ENCODE measurements at places on chromosomes 7 and 10. TPM values are rescaled to one million over a fixed set of nuclear protein-coding genes. Genes with fewer than 3 reads are reported as not detected.

DNA sequence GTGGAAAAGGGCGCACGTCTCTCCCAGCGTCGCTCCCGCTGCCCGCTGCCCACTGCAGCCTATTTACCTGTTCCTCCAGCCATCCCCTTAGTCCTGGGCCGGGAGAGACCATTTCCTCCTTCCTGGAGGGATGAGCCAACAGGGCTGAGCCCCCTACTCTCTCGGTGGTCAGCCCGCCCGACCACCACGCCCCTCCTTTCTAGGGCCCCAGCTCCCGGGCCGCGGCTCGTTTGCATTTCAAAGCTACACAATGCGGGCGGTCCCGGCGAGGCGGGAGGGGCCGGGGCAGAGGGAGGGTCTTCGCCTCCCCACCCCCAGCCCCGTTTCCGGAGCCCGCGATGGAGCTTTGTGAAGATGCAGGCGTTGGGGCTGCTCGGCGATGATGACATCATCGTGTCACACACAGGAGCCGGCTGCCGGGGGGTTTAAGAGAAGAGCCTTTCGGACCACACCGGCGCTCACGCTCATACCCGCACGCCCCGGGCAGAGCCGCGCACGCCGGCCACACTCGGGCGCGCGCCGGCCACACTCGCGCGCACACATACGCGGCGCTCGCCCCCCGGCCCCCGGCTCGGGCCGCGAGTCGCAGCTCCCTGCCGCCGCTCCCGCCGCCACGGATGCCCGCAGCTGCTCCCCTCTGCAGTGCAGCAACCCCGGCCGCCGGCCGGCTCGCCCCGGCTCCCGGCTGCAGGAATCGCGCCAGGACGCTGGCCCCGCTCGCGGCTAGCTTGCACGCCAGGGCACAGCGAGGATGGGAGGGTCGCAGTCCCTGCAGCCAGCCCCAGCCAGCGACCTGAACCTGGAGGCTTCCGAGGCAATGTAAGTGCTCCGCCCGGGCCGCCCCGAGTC, 107.7 kb upstream of the BTBD16 start:
- no peak for DNase-seq
- peaks cover 87% of the 10 kb centered on the region for H3K36me3 ChIP-seq
- no peak overlapping the region for H3K27ac ChIP-seq
- H3K4me1 ChIP-seq: peaks cover 11% of the 10 kb centered on the region

DNA sequence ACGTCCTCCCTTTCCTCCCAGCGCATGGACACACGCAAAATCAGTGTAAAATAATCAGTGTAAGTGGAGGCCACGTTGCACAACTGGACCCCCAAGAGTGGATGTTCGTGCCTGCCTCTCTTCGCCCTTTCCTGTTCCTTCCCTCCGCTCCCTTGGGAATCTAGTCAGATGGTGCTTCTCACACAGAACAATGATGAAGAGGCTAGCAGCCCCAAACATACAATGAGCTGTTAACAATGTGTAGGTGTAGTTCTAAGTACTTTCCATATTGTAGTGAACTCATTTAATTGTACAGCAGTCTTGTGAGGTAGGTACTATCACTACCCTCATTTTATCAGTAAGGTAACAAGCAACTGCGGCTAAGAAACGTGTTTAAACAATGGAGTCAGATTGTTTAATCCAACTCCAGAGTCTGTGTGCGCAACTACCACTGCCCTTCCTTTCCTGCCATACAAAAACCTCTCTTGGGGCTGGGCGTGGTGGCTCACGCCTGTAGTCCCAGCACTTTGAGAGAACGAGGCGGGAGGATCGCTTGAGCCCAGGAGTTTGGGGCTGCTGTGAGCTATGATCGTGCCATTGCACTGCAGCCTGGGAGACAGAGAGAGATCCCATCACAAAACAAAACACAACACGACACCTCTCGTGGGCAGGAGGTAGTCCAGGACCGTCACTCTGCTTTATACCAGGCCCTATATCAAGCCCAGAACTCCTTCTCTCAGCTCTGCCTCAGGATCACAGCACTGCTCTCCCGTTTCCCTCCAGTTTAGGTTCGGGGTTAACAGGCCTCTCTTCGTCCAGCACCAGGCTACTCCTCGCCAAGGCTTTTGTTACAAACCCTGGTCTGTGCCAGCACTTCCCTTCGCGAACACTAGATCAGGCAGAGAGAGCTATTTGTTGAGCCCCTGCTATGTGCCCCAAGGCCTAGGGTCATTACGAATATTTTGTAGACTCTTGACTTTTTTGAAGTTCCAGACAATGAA, 1.1 kb downstream of the FKBP9 start:
- H3K4me1 ChIP-seq: peaks cover 9% of the 10 kb centered on the region
- peaks cover 5% of the 10 kb centered on the region for H3K36me3 ChIP-seq
- H3K27me3 ChIP-seq: no peaks in the 10 kb centered on the region
- DNase-seq: peak; percentile 58
- peak overlapping the region; percentile 80 for H3K4me3 ChIP-seq

DNA sequence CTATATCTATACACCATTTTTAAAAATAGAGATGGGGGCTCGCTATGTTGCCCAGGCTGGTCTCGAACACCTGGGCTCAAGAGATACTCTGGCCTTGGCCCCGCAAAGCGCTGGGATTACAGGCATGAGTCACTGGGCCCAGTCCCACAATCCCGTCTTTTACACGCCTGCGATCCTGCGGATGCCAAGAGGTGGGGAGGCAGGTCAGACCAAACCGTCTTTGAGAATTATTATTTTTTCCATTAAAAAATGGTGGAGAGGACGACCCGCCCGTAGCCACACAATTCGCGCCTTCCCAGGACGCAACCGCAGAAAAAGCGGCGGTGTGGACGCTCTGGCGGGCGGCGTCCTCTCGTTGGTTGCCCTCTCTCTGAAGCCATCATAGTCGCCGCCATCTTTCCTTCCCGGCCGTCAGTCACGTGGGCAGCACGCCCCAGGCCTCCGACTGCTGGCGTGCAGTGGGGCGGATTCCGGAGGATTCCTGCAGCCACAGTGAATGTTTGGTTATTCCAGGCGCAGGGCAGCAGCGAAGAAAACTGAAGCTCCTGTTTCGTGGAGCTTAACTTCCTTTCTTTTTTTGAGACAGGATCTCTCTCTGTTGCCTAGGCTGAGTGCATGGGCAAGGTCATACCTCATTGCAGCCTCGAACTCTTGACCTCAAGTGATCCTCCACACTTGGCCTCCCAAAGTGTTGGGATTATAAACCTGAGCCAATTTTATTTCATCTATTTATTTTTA, 9.9 kb upstream of the EPHB4 start:
- H3K27me3 ChIP-seq: no peaks in the 10 kb centered on the region
- peaks cover 18% of the 10 kb centered on the region for H3K36me3 ChIP-seq
- peaks cover 10% of the 10 kb centered on the region for H3K4me1 ChIP-seq
- H3K4me3 ChIP-seq: peak overlapping the region; percentile 65
- H3K27ac ChIP-seq: peak overlapping the region; percentile 75
- DNase-seq: peak; percentile 93

GRCh38 chr10:114396464-114396863, 7.8 kb downstream of the AFAP1L2 start:
- H3K4me3 ChIP-seq: no peak overlapping the region
- no peak for DNase-seq
- H3K27me3 ChIP-seq: no peaks in the 10 kb centered on the region
- peaks cover 37% of the 10 kb centered on the region for H3K4me1 ChIP-seq
- no peak overlapping the region for H3K27ac ChIP-seq

GRCh38 chr7:110698576-110698975, 392.4 kb upstream of the LRRN3 start:
- H3K4me1 ChIP-seq: no peaks in the 10 kb centered on the region
- H3K4me3 ChIP-seq: no peak overlapping the region
- no peaks in the 10 kb centered on the region for H3K36me3 ChIP-seq
- no peak for DNase-seq
- no peaks in the 10 kb centered on the region for H3K27me3 ChIP-seq

DNA sequence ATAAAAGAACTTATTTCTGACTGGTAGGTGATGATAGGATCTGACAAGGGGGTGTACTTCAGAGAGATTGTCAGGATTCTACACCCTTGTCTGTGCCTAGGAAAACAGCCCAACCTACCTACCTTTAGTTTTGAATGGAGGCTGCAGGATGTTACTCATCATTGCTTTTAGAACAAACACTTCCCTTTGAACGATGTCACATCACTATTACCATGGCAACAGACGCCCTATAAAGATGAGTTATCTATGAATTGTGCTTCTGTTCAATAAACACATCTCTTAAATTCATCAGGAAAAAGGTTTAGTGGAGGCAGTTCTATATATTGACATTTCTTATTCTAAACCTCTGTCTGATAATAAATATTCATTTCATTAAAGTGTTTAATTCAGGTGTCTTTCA, 362.4 kb downstream of the CNTNAP2 start:
- peaks cover 36% of the 10 kb centered on the region for H3K27me3 ChIP-seq
- H3K36me3 ChIP-seq: no peaks in the 10 kb centered on the region
- H3K27ac ChIP-seq: no peak overlapping the region
- no peak for DNase-seq
- H3K4me3 ChIP-seq: no peak overlapping the region

GRCh38 chr10:12588091-12588860, 238.9 kb downstream of the CAMK1D start:
- peaks cover 23% of the 10 kb centered on the region for H3K4me1 ChIP-seq
- no peak overlapping the region for H3K27ac ChIP-seq

DNA sequence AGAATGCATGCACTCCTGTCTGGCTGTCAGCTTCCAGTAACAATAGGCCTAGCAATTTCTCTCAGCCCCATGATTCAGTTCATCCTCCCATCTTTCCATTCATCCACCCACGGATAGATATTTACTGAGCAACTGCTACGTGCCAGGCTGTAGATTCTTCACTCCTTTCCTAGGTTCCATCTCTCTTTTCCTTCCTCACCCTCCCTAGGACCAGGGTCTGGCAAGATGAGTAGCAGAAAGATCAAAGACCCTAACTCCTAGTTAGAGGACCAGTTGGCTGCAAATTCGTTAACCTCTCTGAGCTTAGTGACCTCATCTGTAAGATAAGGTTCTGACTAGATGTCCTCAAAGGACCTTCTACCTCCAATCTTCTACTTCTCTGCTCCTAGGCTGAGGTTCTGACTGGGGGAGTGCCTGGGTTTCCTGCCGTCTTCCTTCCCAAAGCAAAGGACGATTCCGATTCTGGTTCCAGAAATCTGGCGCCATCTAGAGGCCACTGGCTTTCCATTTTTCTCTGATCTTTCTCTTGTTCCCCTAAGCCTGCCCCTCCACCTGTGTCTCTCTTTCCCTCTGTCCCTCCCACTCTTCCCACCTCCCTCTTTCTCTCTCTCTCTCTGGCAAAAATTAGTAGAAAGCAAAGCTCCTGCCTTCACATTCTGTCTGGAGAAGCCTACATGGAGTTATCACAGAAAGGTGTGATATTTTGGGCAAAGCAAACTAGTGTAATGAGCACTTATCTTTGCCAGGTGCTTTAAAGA, 26.2 kb downstream of the TBATA start:
- H3K36me3 ChIP-seq: no peaks in the 10 kb centered on the region
- H3K4me1 ChIP-seq: peaks cover 24% of the 10 kb centered on the region
- peak; percentile 82 for DNase-seq
- H3K27ac ChIP-seq: no peak overlapping the region
- no peak overlapping the region for H3K4me3 ChIP-seq

DNA sequence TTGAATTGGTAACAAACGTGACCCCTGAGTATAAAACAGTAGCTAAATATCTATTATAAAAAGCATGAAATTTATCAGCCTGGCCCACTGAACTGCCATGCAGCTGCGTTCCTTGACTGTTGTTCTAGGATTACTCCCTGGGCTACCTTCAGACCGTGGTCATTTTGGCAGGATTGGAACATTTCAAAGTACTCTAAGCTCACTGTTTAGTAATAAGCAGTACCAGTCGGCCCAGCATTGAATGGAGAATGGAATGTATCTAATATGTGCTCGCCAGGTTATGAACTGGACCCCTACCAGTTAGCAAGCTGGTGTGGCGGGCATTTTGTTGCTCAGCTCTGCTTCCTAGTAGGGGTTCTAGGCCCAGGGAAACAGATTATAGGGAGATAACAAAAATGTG, 112.2 kb downstream of the SEMA3C start:
- peaks cover 65% of the 10 kb centered on the region for H3K36me3 ChIP-seq
- no peak for DNase-seq
- H3K4me1 ChIP-seq: peaks cover 4% of the 10 kb centered on the region
- H3K27me3 ChIP-seq: no peaks in the 10 kb centered on the region
- H3K4me3 ChIP-seq: no peak overlapping the region

DNA sequence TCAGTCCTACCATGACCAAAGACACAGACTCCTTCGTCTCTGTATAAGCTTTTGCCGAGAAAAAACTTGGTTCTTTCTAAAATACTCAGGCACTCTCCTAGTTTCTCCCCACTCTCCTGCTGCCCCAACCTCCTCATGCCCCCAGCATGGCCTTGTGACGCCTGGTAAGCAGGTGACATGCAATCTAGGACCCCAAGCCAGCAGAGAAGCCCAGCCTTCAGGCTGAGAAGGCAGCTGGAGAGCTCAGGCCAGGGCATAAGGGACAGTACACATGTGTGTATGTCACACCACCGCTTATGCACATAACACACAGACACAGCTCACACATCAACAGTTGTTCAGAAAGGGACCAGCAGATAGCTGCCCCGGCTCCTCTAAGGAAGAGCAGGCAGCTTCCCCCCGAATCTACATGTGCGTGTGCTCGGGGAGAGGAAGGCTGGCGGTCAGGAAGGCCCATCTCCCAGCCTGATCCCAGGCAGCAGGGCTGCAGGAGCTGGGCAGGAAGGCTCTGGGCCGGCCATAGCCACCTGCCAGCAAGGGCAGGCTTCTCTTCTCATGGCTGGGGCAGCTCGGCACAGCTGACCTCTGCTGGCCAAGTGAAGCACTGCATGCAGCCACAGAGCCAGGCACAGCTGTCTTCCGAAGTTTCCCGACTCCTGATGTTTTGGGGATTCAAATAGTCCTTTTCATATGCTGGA, 8.5 kb downstream of the DDX56 start:
- no peaks in the 10 kb centered on the region for H3K27me3 ChIP-seq
- peak; percentile 62 for DNase-seq
- peaks cover 55% of the 10 kb centered on the region for H3K36me3 ChIP-seq

DNA sequence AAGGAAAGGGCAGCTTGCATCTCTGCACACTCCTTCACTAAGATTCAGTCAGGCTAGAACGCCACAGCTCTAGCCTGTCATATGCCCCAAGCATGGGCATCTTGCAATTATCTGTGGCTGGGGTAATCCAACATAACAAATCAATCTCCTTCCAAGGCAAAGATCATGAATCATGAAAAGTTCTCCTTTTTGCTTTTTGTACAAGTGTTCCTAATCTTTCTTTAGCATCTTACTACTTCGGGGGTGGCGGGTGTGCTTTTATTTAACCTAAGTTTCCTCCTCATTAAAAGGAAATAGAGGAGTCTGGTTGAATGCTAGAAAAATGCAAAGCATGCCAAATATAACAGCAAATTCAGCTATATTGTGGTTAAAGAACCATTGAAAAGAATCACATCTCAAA, 43.5 kb upstream of the NKX2-3 start:
- H3K36me3 ChIP-seq: no peaks in the 10 kb centered on the region
- H3K27me3 ChIP-seq: peaks cover 50% of the 10 kb centered on the region
- no peak overlapping the region for H3K27ac ChIP-seq
- no peaks in the 10 kb centered on the region for H3K4me1 ChIP-seq

TDRD1 gene
- not detected for total RNA-seq

SYT15 gene
- 0.79 TPM for total RNA-seq

PAPOLB gene
- total RNA-seq: not detected

FOXI2 gene
- not detected for total RNA-seq

NPFFR1 gene
- not detected for total RNA-seq

CABCOCO1 gene
- total RNA-seq: not detected

Data from MCF 10A (cell line).